ENCODE measurements at places on chromosomes 4 and X.

GRCh38 chr4:121177246-121178137 lies 13.4 kb upstream of the TNIP3 start:
- no peak for DNase-seq

- DNase-seq: no peak
These were observed 3.1 kb downstream of the MANBA start for GRCh38 chr4:102757681-102758080.

- no peak for DNase-seq
These were observed 30.7 kb upstream of the SPON2 start for GRCh38 chr4:1203026-1203616.

GRCh38 chr4:86114563-86114962 lies 245.3 kb downstream of the MAPK10 start:
- DNase-seq: no peak

GRCh38 chr4:127238956-127239475 lies 393.7 kb upstream of the INTU start:
- no peak for DNase-seq

DNA sequence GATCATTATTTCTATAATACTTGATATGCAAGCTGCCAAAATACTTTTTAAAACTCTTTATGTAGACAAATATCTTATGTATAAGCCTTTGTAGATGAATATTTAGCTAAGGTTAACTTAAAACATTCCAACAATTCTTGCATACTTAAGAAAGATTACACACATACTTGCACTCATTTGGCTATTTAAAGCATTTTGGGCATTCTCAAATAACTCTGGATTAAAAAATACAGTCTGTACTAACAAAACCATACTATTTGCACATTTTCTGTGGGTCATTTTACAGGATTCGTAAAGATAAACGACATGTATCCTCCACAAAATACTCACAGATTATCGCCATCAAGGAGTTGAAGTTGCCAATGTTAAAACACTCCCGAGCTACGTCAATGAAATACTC lies 26.5 kb downstream of the RASGEF1B start:
- no peak for DNase-seq

- DNase-seq: no peak
These were observed 704 bp upstream of the SEPSECS start for GRCh38 chr4:25160714-25161592.

- DNase-seq: no peak
These were observed 28.1 kb downstream of the KANTR start for GRCh38 chrX:53122013-53122412.

DNA sequence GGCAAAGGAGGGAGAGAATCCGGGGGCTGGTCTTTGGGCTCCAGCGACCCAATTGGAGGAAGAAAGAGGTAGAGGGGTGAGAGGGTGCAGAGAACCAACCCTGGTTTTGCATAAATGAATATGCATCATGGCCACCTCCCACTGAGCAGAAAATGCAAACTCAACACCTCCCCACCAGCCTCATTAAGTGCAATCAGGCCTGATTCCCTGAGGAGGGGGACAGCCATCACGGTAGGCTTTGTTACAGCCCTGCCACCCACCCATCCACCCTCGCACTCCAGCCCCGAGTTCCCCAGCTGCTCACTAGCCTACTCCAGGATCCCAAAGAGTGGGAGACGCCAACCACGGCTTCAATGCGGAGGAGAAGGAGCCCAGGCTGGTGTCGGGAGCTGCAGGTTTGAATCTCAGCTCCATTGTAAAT lies 48.3 kb upstream of the MAN2B2 start:
- DNase-seq: no peak

DNA sequence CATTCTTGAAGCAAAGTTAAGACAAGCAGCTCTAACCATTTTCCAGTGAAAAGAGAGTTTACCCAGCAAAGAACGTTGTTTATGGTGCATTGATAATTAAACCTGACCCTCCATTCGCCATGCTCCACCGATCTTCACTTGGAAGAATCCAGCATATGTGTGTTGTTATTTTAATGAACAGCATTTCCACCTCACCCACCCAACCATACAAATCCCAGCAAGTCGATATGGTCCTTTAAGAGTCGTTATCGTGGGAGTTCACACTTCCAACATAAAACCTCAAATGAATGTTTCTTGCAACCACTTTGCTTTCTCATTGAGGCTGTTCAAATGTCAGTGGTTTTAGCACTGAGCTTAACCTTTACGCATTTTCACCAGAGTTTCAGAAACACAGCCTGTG lies 147.4 kb upstream of the LDB2 start:
- DNase-seq: no peak

DNA sequence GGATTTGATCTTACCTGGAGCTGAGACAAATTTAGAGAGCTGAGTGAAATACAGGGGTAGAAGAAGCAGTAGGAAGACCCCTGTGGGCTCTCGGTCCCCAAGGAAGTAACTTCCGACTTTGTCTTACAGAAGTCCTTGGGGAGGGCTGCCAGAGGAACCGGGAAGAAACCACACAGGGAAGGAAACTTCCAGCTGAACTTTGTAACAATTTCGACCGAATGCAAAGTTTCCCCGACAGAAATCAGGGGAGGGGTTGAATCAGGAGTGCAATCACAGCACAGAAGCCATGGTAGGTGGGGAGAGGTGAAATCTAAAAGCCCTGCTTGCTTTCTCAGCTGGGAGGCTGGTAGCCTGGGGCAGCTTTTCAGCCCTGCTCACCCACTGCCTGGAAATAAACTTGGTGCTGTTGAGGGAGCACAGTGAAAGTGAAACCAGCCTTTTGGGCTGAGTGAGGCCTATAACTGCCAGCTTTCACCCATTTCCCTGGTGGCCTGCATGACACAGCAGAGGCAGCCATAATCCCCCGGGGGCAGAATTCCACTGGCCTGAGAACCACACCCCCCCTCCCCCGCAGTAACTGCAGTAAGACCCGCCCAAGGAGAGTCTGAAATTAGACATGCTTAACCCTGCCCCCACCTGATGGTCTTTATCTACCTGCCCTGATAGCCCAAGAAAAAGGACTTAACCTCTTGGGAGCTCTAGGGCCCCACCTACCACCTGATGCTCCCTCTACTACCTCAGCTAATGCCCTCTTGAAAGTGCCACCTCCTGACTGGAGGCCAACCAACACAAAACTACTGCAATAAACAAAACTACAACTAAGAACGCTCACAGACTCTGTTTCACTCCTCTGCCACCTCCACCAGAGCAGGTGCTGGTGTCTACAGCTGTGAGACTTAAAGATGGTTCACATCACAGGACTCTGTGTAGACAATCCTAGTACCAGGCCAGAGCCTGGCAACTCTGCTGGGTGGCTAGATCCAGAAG lies 248.2 kb downstream of the PARM1 start:
- no peak for DNase-seq

DNA sequence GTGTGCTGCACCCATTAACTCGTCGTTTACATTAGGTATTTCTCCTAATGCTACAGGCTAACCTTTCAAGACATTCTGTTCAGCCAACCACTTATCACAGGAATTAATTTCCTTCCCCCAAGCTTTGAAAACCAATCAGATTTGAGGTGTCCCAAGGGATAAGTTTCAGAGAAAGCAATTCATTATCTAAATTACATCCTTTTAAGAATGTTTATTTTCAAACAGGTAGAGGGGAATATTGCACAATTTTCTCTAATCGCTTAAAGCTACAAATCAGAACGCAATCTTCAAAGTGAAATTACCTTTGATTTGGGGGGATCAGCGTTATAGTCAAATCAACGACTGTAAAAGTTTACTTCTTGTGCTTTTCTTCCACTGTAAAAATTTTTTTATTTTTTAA lies 1.6 kb downstream of the CLOCK start:
- DNase-seq: no peak

DNA sequence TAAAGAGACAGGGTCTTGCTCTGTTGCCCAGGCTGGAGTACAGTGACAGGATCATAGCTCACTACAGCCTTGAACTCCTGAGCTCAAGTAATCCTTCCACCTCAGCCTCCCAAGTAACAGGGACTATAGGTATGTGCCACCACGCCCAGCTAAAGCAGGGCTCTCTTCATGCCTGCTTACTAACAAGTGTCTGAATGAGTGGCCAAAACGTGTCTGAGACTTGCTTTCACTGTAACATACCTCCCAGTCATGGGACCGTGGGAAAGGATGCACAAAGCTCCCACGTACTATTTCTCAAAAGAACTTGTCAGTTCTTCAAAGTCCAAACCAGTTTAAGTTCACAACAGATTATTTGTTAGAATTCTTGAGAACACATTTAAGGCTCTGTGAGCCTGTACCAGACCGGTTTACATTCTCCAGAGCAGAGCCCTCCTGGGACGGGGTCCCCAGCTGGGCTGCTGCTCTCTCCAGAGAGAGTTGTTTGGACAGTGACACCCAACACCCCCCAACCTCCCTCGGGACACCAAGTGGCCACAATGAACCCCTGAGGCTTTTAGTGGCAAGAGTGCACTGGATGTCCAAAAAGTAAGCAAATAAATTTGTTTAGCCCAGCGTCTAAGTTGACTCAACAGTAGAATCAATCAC lies 24.1 kb downstream of the SH3KBP1 start:
- no peak for DNase-seq

DNA sequence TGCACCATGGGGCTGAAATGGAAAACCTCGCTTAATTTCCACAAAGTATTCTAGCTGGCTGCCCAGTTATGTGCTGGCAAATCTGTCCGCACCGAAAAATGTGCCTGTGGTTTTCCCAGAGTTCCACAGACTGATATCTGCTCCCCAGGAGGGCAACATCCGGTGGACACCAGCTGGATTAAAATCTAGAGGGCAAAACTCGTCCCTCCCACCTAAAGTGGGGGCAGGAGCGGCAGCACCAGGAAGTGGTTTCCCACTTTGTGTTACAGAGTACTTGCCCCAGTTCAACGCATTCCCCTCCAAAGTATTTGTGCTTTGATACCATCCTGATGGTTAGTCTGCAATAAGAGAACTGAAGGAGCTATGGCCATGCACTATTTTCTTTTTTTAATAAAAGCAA lies 187.6 kb downstream of the TSPAN5 start:
- DNase-seq: no peak

GRCh38 chr4:133440404-133440803 lies 291.3 kb downstream of the PCDH10 start:
- DNase-seq: no peak

DNA sequence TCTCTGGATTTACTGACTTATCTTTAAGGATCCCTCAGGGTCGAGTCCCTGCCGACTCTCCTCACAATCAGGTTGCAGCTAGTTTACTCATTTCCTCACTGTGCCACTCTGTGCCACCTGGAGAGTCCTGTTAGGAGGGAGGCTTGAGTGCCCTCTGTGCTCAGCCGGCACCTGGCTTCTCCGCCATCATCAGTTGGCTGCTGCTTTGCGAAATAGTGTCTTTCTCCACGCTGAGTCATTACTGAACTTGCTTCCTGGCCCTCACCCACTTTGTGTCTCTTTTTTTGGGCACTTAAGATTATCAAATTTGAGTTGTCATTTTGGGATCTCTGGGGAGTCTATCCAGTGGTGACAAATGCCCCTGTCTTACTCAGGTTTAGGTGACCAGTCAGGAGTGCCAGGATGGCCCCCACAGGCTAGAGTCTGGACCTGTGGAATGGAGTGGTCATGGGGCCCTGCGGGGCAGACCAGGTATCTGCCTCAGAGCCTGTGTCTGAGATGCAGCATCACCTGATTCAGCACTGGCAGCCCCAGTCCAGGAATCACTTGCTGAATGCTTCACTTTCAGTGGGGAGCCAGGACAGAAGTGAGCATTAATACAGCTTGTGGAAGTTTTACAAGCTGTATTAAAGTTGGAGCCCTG lies 37.7 kb downstream of the JADE1 start:
- no peak for DNase-seq

- no peak for DNase-seq
These were observed 802.4 kb upstream of the HS3ST1 start for GRCh38 chr4:12231098-12231497.

GRCh38 chrX:29826742-29827141 lies 388.6 kb upstream of the MAGEB2 start:
- no peak for DNase-seq

DNA sequence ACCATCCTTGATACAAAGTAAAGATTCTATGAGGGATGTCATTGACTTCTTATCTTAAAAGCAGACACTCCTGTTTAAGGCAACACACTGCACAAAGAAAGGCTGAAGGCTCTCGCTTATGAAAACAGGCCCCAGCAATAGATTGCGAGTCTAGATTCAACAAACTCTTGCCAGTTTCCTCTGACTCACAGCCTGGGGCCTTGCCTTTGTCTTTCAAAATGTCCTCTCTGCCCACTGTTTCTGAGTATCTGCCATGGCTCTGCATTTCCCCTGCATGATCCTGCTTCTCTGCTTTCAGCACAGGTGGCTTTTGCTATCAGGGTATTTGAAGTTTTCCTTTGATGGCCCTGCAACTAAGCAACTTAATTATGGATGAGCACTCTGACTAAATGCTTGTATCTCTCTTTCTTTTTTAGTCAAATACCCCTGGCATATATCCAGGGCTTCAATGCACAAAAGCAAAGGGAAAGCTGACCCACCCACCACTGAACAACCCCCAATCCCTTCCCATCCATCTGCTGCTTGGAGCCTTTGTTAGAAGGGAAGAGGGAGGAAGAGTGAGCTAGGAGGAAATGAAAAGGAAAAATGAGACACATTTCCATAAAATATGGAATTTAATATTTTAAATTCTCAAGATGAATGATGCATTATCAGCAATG lies 32.2 kb downstream of the NDP start:
- no peak for DNase-seq

DNA sequence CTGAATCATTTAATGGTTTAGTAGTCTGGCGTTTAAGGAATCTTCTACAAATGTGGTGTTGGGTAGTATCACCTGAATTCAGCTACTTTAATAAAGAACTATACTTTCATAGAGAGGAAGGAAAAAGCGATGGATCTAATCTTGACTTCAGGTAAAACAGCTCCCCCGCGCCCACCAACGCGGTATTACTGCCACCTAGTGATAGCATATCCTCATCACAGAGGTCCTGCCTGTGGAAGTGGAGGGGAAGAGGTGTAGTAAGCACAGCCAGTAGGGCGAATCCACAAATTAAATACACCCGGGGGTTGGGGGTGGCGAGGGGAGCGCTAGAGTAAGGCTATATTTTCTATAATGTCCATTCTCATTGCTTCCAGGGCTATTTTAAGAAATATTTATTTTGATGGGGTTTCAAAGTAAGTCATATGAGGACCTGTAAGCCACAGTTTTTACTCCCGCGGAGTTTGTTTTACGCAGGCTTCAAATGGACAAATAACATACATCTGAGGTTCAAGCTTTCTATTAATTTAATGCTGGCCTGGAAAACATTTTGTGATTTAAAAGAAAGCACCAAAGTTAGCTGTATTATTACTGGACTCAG lies 8.3 kb upstream of the DAPP1 start:
- DNase-seq: no peak

DNA sequence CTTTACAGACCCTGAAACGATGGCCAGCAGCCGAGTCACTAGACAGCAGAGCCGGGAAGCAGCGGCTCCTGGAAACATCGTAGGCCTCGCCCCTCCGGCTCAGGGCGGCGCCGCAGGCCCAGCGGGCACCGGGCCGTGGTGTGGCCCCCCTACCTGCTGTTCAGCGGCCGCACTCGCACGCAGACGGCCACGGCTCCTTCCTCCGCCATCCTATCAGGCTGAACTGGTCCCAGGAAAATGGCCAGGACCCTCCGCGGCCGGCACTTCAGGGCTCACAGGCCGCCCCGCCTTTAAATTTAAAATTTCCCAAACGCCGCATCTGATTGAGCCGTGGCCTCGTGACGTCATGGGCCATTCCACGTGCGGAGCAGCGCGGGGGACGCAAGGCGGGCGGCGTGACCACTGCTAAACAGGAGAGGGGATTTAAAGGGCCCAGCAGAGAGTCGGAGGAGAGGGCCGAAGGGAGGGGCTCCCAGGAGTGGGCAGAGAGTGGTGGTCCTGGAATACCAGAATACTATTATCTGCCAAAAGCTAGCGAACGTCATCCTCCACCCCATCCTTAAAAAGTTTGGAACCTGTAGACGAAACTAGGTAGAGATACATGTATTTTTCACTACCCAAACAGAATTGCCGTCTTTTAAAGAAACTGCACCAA lies at the start of gene CENPE:
Gene CENPE (minus strand): TSS at position 233 of the 655 bp plus-strand sequence. CDS start 24 bp downstream, at position 209.
- peak; percentile 86 for DNase-seq

Data from left renal cortex interstitium (tissue), 4 donors.